AG04450 (cell line): ENCODE measurements at places on chromosomes 2 and 18.
A peak's percentile ranks its signal among the peaks of the same experiment; 100 is the strongest.

GRCh38 chr2:72533765-72534164 is 292.1 kb downstream of the EXOC6B start:
- no peak for DNase-seq

- no peak for DNase-seq
These were observed 378.4 kb upstream of the PIK3C3 start for GRCh38 chr18:41576643-41577042.

DNA sequence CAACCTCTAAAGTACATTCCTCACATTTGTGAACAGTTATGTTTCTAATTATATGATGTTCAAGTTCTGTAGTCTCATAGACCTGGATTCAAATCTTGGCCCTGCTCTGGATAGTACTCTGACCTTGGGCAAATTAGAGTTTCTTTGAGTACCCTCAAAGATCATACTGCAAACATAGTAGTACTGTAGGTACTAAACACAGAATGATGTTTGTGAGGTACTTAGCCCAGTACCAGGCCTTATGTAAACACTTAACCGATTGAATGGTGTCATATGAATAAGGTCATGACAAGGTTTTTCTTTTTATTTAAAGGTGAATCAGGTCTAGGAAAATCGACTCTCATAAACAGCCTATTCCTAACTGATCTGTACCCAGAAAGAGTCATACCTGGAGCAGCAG is 19.1 kb downstream of the SEPTIN2 start:
- no peak for DNase-seq

DNA sequence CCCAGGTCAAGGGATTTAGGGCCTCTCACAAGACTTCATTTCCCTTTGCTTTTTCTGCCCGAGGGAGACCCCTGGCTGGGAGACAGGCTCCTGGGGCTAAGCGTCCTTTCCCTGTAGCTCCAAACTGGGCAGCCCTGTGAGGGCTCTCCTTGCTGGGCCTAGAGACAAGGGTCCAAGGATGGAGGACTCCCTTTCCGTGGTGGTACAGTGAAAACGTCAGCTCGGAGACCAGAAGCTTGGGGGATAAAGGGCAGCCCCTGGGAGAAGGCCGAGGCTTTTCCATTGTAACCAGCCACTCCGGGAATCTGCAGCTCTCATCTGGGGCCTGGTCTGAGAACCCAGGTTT is 2.3 kb downstream of the SIX2 start:
- no peak for DNase-seq

DNA sequence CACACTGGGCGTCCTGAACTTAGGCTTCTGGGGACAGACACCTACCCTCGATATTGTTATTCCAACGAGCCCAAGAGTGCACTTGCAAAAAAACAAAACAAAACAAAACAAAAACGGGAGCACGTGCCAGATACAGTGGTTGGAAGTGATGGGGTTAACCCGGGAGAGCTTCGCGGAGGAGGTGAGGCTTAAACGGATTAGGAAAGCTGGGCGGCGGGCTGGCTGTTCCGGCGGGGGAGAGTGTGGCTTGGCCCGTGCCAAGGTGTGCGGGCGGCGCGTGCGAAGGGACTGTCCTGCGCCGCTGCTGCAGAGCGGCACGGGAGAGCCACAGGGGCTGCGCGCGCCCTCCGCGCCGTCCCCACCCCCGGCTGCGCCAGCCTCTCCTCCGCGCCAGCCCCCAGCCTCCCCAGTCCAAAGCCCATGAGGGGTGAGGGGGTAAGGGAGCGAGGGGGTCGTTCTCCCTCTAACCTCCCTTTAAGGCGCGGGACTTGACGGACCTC is 1.5 kb upstream of the SLC30A3 start:
- DNase-seq, result no peak

DNA sequence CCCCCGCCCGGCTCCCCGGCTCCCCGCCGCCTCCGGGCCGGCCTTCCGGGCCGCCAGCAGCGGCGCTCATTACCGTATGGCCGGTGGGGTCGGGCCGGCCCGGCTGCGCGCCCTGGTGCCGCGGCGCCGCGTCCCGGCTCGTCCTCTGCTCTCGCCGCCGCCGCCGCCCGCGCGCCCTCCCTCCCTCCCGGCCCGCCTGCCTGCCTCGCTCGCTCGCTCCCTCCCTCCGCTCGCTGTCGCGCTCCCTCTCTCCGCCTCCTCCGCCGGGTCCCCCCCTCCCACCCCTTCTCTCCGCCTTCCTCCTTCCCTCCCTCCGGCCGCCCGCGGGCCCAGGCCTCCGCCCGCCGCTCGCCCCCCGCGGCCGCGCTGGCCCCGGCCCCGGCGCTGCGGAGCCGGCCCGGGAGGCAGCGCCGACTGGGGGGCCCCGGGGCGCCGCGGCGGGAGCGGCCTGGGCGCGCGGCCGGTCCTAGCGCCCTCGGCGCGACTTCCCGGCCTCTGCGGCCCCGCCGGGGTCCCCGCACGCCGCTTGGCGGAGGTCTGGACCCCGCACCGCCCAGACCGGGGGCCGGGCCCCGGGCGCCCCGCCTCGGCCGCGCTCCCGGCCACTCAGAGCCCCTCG is at the start of gene DNMT3A:
DNMT3A (minus strand) TSS at position 173 of the 619 bp plus-strand sequence. CDS start 27,941 bp downstream, outside the sequence.
- DNase-seq, result peak; percentile 10

- no peak for DNase-seq
These were observed 781.9 kb upstream of the ID2 start for GRCh38 chr2:7899923-7900322.

DNA sequence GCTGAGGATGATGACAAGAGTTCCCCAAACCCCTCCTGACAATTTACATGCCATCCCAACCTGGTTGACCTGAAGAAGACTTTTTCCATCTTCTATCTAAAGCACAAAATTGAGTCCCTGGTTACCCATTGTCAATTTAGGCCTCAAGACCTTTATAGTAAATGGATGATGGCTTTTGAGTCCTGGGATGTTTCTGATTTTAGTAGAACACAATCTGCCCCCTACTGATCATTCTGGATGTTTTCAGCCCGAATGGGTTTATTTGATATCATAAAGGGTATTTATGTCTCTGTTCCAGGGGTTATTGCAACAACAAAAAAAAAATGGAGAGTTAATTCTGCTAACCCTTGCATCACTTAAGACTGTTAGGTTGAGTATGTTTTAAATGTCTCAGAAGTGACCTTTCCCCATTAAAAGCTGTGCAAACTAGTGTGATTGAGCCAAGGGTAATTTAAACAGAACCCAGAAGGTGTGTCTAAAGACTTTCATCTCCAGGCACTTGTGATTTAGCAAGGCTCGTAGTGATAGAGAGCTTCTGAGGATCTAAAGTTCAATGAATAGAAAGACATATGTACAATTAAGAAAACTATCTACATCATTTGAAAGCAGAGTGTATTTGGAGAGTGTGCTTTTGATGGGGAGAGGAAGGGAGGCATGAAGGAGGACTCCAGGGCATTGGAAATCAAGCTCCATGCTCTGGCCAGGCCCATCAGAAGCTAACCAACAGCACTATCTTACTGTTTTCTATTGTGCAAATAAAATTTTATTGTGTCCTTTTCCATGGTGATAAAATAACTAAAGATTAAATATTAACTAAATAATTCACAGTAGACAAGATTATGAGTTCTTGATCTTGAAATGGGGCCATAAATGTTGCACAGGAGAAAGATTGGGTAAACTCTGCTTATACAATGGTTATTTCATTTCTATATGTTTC is 96.6 kb upstream of the NOSTRIN start:
- DNase-seq, result no peak

GRCh38 chr2:72139874-72140620 is 7.6 kb downstream of the CYP26B1 start:
- no peak for DNase-seq

- no peak for DNase-seq
These were observed 136.9 kb downstream of the MAIP1 start for GRCh38 chr2:200092235-200092634.

- no peak for DNase-seq
These were observed 17.8 kb upstream of the PMAIP1 start for GRCh38 chr18:59881728-59882656.

DNA sequence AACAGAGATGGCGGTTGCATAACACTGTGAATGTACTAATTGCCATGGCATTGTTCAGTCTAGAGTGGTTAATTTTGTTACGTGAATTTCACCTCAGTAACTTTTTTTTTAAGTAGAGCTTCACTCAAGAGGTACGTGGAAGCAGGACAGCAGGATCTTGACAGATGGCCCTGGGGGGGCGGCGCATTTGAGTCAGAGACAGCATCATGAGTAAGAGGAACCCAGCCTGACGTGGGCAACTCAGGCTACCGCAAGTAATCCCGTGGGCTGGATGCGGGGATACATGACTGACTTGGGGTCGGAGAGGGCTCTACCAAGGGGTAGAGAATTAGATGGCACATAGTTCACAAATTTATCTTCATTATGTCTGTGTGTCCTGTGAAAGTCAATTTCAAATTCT is 38.1 kb upstream of the DAPL1 start:
- DNase-seq, result no peak

GRCh38 chr2:176414641-176415040 is 145.4 kb downstream of the MTX2 start:
- DNase-seq, result no peak

- peak; percentile 87 for DNase-seq
These were observed 307.7 kb downstream of the TNS1 start for GRCh38 chr2:217695033-217695520.

GRCh38 chr2:63071664-63072063 is 21.0 kb downstream of the OTX1 start:
- DNase-seq, result no peak

DNA sequence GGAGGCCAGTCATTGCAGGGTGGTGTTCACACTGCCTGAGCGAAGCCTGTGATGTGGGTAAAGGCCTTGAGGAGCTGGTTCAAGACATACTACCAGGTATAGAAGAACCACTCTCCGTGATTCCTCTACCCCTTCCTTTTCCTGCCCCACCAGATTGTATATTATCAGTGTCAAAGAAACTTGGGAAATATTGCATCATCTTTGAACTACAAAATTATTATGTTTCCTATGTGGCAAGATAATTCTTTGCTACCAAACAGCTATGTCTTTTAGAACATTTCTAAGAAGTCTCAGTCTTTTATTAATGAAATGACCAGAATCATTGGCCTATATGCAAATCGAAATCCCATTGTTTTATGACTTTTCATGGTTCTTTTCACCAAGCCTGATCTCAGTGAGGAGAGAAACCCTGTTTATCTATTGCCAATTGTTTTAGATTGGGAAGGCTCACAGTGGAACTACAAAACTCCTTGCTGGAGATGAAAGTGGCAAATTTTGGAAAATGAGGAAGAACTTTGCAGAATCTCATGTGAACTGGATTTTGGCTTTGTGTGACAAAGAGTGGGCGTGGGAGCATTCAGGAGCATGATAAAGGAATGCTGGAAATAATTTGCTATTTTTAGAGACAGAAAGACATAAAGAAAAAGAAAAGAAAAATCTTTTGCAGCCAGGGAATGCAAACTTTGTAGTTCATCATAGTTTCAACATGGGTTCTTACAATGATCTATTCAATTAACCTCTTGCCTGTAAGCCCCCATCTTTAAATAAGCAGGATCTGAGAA is 286.9 kb downstream of the INSIG2 start:
- no peak for DNase-seq

GRCh38 chr2:131521961-131522781 is 5.5 kb upstream of the CCDC74A start:
- no peak for DNase-seq

- no peak for DNase-seq
These were observed 65.2 kb downstream of the BCL11A start for GRCh38 chr2:60488291-60488690.

GRCh38 chr18:63774511-63774910 is 707 bp upstream of the SERPINB7 start:
- DNase-seq, result no peak

- DNase-seq, result no peak
These were observed 34.3 kb upstream of the RALBP1 start for GRCh38 chr18:9441061-9441460.

GRCh38 chr18:55763805-55764204 is 175.8 kb upstream of the TCF4 start:
- DNase-seq, result no peak
